MCF 10A (cell line): ENCODE measurements at places on chromosomes 5 and 9.

DNA sequence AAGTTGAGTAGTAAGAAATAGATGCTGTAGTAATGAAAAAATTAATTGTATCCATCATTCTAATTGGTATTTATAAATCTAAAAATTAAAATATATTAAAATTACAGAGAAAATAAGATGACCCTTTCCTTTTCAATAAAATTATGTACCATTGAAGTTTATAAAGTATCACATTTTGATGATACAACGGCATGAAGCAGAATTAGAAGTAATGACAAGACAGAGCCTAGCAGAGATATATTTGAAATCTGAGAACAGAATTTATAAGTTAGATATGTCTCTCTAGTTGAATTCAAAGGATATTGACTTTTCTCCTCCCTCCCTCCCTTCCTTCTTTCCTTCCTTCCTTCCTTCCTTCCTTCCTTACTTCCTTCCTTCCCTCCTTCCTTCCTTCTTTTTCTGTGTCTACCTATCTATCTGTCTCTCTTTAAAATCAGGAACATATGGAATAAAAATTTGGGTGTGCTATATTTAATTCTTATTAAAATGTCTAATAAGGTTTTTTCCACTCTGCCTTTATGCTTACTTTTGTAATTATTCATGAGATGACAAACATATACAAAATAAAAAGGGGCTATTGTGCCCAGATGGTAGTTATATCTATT lies 258.5 kb upstream of the CD180 start:
- no peak overlapping the region for H3K27ac ChIP-seq
- H3K4me1 ChIP-seq = no peaks in the 10 kb centered on the region
- H3K4me3 ChIP-seq = no peak overlapping the region
- H3K27me3 ChIP-seq = no peaks in the 10 kb centered on the region
- no peaks in the 10 kb centered on the region for H3K36me3 ChIP-seq
- no peak for DNase-seq

DNA sequence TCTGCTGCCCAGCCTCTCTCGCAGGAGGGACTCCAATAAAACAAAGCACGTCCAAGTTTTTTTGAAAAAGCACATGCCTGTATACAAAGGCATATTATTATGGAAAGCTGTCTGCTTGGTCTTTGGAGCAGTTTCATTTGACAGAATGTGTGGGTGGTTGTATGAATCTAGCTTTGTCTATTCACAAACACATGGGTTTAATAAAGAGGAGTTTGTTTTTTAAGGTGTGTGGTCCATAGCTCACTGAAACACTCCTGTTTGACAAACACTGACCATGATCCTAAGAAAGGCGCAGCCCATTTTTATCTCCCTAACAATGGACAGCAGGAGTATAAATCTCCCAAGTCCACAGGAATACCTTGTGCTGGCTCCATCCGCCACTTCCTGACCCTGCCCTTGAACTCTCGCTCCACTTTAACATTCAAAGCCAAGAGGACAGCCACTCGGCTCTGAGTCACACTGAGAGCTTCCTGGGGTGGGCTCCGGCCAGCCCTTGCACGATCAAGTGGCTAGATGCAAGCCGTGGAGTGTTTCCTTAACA lies 371.9 kb downstream of the EBF1 start:
- DNase-seq = no peak
- H3K4me3 ChIP-seq = no peak overlapping the region
- H3K4me1 ChIP-seq = peaks cover 8% of the 10 kb centered on the region
- H3K27me3 ChIP-seq = peaks cover 46% of the 10 kb centered on the region

- H3K36me3 ChIP-seq = no peaks in the 10 kb centered on the region
- no peak overlapping the region for H3K4me3 ChIP-seq
- no peak overlapping the region for H3K27ac ChIP-seq
- peaks cover 11% of the 10 kb centered on the region for H3K4me1 ChIP-seq
Observed at GRCh38 chr5:117652036-117652957, 1077.7 kb upstream of the SEMA6A start.

DNA sequence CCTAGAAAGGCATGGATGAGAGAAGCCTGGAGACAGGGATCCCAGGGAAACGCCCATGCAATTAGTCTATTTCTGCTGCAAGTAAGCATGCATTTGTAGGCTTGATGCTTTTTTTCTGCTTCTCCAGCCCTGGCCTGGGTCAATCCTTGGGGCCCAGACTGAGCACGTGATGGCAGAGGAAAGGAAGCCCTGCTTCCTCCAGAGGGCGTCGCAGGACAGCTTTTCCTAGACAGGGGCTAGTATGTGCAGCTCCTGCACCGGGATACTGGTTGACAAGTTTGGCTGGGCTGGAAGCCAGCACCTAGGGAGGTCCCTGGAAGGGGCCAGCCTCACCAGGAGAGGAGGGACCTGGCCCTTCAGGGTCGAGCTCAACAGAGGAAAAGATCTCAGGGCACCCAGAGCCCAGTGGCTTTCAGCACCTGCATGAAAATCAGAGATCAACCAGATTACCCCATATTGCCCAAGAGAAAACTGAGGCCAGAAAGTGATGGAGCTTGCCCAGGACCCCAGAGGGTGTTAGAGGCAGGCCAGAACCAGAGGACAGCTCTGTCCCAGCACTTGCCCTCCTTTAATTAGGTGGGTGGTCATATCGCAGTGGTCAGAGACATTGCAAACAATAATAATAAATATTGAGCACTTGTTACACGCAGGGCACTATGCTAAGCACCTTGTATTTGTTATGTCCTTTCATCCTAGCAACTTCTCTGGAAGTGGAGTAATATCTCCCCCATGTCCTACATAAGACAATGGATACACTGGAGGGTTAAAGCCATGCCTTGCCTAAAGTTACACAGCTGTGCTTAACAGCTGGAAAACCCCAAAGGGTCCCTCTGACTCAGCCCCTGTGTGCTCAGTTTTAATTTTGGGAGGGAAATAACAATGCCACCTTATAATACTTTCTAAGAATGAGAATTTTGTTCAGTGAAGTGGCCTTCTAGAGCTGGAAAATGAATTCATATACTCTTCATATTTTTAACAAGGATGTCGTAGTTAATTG lies 67.1 kb downstream of the KLF4 start:
- H3K27ac ChIP-seq = no peak overlapping the region
- no peak overlapping the region for H3K4me3 ChIP-seq
- peaks cover 11% of the 10 kb centered on the region for H3K4me1 ChIP-seq

- H3K36me3 ChIP-seq = peaks cover 27% of the 10 kb centered on the region
- H3K4me1 ChIP-seq = peaks cover 44% of the 10 kb centered on the region
- peak overlapping the region; percentile 29 for H3K27ac ChIP-seq
- H3K27me3 ChIP-seq = no peaks in the 10 kb centered on the region
- peak; percentile 78 for DNase-seq
Observed at GRCh38 chr9:14271093-14271673, 42.8 kb downstream of the NFIB start.

DNA sequence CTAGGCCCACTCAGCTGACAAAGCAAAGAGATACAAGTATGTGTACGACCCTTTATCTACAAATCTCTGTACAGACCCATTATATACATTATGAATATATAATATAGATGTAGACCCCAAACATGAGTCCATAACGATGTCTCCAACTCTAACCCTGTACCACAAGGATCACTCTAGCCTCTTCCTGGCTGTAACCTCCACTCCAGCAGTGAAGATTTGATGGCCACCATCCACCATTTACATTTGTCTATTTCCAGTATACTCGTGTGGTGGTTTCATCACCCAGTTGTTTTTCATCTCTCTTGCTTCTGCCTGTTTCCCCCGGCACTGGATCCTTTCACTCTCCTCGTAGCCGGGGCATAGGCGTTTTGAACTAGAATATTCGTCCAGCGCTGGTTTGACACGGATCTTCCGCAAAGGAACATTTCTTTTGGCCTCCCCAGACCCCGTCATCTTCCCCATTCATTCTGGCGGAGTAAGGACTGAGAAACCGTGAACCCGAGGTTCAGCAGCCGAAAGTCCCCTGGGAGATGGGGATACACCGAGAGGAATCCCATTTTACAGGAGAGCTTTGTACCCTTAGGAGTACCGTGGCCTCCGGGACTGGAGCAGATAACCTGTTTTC lies 828 bp upstream of the TRIO start:
- peak overlapping the region; percentile 79 for H3K4me3 ChIP-seq
- peak overlapping the region; percentile 62 for H3K27ac ChIP-seq
- H3K27me3 ChIP-seq = peaks cover 19% of the 10 kb centered on the region

DNA sequence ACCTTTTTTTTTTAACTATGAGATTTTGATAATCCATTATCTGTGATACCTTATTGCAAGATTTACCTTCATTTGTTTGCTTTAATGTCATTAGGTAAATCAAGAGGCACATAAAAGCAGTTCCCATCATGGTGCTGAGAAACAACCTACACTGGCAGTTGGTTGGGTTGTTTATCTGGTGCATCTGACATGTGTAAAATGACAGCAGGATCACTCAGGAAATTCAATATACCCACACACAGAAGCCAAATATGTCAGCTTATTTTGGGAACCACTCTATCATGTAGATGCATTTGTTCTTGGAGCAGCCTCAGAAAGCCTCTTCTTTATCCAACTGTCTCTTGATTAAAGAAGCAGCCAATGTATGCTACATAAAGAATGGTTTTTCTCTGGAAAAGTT lies 7.8 kb upstream of the CCDC192 start:
- H3K27me3 ChIP-seq = peaks cover 17% of the 10 kb centered on the region
- H3K36me3 ChIP-seq = peaks cover 5% of the 10 kb centered on the region
- no peak for DNase-seq
- peaks cover 21% of the 10 kb centered on the region for H3K4me1 ChIP-seq
- H3K4me3 ChIP-seq = no peak overlapping the region

- no peaks in the 10 kb centered on the region for H3K27me3 ChIP-seq
- H3K27ac ChIP-seq = no peak overlapping the region
- H3K4me3 ChIP-seq = no peak overlapping the region
- H3K4me1 ChIP-seq = peaks cover 6% of the 10 kb centered on the region
Observed at GRCh38 chr5:178547052-178547666, 43.0 kb downstream of the COL23A1 start.

GRCh38 chr9:32455738-32456137 lies 70.3 kb downstream of the RIGI start:
- H3K4me3 ChIP-seq = no peak overlapping the region
- peaks cover 44% of the 10 kb centered on the region for H3K36me3 ChIP-seq

DNA sequence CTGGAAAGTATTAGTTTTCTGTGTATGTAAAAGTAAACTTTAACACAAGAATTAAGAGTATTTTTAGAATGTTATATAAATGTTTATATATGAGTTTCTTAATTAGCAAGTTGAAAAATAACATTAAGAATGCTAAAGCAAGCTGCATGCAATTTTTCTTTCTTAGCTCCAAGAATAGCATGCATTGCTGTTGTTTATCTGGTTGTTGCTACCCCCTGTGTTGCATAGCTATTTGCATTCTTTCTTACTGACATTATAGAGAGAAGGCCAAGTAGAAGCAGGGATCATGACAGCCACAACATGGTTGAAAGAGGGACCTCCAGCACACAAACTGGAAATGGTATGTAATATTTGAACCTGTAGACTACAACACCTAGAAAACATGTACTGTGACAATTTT lies 94.8 kb downstream of the ERCC6L2 start:
- H3K27me3 ChIP-seq = no peaks in the 10 kb centered on the region
- peaks cover 29% of the 10 kb centered on the region for H3K36me3 ChIP-seq
- no peak overlapping the region for H3K27ac ChIP-seq
- no peak for DNase-seq
- H3K4me1 ChIP-seq = no peaks in the 10 kb centered on the region
